IPS-NIHi11 (cell line): ENCODE measurements at places on chromosomes 5 and 9.

GRCh38 chr9:131666029-131666428, 73.8 kb downstream of the RAPGEF1 start:
- DNase-seq: no peak

GRCh38 chr5:172952034-172952511, 7.2 kb upstream of the RPL26L1 start:
- DNase-seq: no peak

GRCh38 chr5:134510970-134511795, 14.3 kb upstream of the JADE2 start:
- DNase-seq: peak; percentile 44

- DNase-seq: peak; percentile 19
Measured at GRCh38 chr5:9601055-9601739, 29.0 kb downstream of the TAS2R1 start.

DNA sequence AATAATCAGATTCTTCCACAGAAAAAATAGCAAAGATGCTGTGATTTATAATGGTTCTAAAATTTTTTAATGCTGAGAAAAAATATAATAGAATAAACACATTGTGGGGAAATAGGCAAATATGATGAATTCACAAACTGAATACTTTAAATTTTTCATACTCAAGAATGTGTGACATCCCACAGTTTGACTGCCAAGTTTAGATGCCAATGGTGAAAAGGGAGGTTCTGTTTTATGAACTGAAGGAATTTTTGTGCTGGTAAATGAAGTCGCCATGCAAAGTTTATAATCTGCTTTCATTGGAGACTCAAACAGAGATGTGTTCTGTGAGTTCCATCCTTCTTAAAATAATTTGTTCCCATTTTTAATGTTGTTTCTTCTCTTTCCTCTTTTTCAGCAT, 367.5 kb upstream of the ADAMTS16 start:
- DNase-seq: no peak

DNA sequence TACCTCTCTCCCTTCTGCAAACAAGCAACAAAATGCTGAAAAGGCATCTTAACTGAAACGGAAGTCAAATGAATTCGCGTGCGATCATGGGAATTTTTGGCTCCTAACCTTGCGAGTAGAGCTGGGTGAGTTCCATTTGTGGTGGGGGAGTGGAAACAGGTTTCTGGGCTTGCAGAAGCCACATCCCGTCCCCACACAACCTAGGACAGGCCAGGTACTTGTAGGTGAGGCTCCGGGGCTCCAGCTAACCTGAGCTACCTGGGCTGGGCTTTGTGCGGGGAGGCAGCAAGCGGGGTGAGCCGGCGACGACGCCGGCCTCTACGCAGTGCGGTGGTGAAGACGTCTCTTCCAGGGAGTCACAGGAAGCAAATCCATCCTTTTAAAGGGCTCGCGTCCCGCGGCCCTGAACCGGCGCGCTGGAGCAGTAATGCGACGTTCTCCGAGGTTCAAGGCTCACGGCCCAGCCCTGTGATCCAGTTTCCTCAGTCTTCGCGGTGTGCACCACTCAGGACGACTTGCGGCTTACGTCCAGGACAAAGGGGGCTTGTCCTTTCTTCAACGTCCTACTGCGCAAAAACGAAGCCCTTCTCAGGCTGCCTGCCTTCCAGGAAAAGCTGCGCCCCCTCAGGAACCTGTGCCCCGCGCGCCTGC, 567 bp upstream of the SPIN1 start:
- peak; percentile 63 for DNase-seq

DNA sequence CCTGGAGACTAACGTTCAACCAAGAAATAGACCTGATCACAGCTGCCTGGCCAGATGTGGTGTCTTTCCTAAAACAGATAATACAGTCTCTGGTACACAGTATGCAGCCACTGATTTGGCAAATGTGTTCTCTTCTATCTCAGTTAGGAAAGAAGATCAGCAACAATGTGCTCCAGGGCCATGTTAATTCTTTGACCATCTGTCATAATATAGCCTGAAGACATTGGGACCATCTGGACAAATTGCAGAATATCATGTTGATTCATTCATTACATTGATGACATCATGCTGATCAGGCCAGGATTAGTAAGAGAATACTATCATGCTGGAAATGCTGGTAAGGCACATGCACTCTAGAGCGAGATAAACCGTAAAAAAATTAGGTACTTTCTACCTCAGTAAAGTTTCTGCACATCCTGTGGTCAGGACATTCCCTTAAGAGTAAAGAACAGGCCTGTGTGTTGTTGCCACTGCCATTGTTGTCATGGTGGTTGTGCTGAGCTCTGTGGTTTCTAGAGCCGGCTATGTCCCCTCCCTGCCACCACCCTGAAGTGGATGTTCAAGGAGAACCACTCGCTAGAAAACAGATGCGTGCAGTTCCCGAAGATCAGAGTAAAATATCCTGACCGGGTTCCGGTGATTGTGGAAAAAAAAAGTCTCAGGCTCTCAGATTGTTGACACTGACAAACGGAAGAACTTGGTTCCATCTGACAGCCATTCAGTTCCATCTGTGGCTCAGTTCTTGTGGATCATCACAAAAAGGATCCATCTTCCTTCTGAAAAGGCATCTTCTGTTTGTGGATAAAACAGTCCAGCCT, 6.4 kb upstream of the JMY start:
- no peak for DNase-seq

DNA sequence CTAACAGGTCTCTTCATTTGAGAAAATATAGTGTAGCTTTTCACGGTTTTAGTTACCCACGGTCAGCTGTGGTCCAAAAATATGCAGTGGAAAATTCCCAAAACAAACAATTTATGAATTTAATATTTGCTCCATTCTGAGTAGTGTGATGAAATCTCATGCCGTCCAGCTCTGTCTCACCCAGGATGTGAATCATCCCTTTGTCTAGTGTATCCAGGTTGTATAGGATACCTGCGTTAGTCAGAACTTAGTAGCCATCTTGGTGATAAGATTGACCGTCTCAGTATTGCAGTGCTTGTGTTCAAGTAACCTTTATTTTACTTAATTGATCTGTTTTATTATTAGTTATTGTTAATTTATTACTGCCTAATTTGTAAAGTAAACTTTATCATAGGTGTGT, 41.1 kb downstream of the NDUFS4 start:
- no peak for DNase-seq

GRCh38 chr9:79012561-79012960, 559.2 kb upstream of the TLE4 start:
- no peak for DNase-seq

DNA sequence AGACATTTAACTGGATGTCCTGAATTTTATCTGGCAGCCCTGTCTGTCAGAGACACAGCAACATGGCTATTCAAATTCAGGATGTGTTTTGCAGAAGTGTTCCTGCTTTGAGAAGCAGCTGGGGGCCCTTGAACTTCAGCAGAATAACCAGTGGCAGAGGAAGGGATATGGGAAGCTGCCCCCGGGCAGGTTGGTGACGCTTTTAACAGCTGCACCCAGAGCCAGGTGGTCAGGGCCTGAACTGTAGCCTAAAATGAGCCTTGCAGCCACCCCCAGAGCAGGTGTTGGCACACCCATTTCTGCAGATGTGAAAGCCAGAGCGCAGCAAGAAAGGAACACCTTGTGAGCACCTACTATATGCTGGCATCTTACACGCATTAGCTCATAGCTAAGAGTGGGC, 128.7 kb upstream of the BOD1 start:
- no peak for DNase-seq

GRCh38 chr5:64767959-64768357, 533 bp downstream of the SREK1IP1 start:
- peak; percentile 17 for DNase-seq
